ENCODE measurements at places on chromosomes 11 and 22.

- no peak for DNase-seq
These were observed 455.8 kb upstream of the FAT3 start for GRCh38 chr11:91768783-91769182.

GRCh38 chr22:49198705-49199084 is 629.0 kb downstream of the BRD1 start:
- DNase-seq: no peak

DNA sequence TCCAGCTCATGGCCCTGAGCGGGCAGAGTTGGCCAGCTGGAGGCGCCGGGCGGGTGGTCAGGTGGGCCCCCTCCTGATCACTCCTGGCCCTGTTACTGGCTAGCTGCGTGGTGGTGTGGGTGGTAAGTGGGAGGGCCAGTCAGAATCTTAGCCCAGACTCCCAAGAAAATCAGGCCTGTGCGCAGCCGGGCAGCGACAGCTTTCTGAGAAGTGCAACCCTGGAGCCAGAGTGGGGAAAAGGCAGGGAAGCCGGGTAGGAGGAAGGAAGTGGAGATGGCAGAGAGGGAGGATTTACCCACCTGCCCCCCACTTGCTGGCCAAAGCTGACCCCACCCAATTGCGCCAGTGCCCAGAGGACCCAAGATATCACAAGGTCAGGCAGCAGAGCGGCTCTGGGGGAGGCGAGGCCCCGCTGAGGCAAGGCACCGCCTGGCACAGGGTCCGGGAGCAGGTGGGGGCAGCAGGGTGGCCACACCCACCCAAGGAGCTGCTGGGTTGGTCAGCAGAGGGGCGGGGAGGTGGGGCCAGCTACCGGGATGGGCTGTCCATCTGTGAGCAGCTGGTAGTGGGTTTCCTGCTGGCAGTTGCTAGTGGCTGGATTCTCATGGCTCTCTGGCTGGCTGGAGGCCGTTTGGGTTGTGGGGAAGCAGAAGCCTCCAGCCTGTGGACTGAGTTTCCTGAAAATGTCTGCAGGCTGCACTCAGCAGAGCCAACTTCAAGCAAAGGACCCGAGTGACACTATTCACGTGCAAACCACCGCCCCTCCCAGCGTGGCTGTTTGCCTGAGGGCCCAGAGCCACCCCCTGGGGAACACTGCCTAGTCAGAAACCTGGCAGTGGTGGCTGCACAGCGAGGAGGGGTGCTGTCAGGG is 196.4 kb downstream of the IGLL1 start:
- DNase-seq: no peak

DNA sequence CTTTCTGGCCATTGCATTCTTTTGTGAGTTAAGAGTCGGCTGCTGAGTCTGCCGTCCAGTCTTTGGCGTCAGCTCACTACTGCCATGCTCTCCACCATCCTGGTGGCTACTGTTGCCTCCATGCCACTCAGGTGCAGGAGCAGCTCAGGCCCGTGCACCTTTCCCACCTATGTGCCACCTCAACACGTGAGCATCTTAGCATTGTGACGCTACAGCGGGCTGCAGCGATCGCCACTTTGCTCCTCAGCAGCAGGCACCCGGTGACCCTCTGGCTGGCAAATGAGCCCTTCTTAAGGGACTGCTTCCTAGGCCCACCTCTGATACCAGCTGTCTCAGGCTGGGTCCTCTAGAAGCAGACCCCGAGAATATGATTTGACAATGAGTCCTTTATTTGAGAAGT is 11.5 kb upstream of the KMT5B start:
- DNase-seq: no peak

DNA sequence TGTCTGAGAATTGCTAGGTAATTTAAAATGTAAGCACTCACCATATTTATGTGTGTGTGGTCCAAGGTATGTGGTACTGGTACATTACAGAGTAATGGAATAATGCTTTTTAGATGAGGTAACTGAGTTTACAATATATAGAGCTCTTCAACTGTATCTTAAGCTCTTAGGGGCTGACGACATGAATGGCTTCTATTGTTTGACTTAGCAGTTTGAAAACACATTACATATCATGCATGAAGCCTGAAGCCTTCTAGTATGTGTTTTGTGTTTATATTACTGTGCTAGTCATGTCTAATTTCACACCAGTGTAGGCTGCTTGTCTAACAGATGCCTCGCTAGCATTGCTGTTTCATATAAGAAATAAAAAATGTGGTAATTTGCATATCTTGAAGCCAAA is 37.2 kb downstream of the GAS2 start:
- no peak for DNase-seq

GRCh38 chr22:32623943-32624342 is 149.3 kb downstream of the FBXO7 start:
- no peak for DNase-seq

DNA sequence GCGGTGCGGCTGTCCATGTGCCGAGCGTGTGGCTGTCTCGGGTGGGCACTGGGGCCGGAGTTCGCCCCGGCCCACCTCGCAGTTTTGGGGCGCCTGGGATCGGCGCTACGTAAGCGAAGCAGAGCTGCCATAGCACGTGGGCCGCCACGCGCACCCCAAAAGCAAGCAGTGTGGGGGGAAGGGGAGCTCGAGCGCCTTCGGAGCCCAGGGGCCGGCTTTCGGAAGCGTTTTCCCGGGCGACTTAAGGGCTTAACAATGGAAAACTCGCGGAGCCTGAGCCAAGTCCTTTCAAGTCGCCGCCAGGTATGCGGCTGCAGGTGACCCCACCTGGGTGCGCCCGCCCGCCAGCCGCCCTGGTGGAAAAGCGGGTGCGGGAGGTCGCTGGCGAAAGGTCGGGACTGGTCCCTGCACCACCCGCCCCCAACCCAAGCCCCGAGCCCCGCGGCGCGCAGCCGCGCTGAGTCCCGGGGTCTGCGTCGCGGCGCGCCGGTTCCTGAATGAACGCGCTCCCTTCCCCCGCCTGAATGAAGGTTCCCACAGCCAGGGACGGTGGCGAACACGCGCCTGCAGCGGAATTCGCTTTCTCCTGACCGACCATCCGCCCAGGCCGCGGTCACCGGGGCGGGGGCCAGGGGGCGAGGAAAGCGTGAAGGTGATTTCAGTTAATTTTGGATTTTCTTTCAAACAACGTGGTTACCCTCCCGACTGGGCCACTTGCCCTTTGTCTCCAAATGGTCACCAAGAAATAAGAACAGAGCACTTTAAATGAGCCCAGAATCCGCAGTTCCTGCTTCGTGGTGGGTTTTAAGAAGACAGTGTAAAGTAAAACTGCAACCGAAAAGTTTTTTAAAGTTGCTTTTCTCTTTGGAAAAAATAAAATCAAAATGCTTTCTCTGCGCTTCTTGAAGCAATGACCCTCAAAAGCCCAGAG is 2.8 kb upstream of the CCND1 start:
- DNase-seq: no peak

DNA sequence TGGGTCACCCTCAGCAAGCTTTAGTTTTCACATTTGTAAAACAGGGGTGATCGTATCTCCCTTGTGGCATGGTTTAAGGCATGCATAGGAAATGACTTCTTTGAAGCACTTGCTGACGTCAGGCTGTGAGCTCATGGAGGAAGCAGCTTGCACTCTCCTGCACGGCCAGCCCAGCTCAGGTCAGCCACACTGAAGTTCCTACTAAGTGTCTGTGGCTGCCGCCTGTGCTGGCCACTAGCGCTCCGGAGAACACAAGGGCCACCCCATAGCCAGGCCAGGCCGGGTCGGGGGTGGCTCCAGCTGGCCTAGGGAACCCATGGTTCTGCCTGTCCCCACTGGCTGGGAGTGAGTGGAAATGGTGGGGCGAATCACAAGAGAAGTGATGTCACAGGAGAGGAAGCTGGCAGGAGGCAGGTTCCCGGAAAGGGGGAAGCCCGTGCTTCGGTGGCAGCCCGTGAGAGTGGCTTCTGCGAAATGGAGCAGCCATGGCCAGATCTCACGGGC is 28.2 kb downstream of the KCTD17 start:
- DNase-seq: no peak

DNA sequence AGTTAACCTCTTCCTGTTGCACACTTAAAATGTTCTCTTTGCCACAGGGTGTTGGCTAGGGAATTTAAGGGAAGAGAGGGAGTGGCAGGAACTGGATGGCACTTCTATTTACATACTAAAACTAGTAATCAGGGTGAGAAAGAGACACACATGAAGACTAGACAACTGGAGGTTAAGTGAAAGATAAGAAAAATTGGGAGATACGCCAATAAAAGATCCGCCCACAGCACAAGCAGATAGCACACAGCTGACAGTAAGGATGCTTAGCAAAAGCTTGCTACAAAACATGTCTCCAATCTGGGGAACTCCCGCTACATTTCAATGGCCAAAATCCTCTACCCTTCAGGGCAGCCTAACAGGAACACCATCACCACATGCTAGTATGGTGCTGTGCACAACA is 12.8 kb downstream of the CPSF7 start:
- DNase-seq: no peak

- no peak for DNase-seq
These were observed 67.0 kb downstream of the WNT11 start for GRCh38 chr11:76139314-76139713.

GRCh38 chr11:118908901-118909618 is 16.7 kb downstream of the BCL9L start:
- DNase-seq: no peak

GRCh38 chr22:37420686-37421467 is 6.4 kb downstream of the ELFN2 start:
- no peak for DNase-seq

- peak; percentile 42 for DNase-seq
These were observed 119.9 kb upstream of the TMEM45B start for GRCh38 chr11:129695571-129696308.

- no peak for DNase-seq
These were observed 12.4 kb downstream of the UCP2 start for GRCh38 chr11:73969991-73970800.

DNA sequence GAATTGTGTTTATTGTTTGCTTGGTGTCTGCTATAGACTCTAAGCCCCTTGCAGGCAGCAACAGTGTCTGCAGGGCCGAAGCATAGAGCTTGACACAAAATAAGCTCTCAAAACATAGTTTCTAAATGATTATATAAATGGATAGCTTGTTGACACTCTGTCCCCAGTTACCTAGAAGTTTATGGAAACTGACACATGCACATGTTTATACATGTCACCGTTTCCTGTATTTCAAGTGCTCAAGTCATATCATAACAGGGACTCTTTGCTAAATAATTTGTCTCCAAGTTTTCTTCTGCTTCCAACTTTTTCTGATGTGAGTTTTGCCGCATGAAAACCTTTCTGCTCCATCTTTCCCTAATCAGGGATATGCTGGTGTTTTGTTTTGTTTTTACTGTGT is 3.7 kb upstream of the OR6X1 start:
- no peak for DNase-seq

- no peak for DNase-seq
These were observed 501.9 kb downstream of the CNTN5 start for GRCh38 chr11:99522467-99523173.

- no peak for DNase-seq
These were observed 836 bp upstream of the RSPH14 start for GRCh38 chr22:23142546-23143105.

- no peak for DNase-seq
These were observed 226.0 kb downstream of the MIAT start for GRCh38 chr22:26883393-26883792.

- DNase-seq: no peak
These were observed 15.1 kb downstream of the IFT27 start for GRCh38 chr22:36760786-36761185.

DNA sequence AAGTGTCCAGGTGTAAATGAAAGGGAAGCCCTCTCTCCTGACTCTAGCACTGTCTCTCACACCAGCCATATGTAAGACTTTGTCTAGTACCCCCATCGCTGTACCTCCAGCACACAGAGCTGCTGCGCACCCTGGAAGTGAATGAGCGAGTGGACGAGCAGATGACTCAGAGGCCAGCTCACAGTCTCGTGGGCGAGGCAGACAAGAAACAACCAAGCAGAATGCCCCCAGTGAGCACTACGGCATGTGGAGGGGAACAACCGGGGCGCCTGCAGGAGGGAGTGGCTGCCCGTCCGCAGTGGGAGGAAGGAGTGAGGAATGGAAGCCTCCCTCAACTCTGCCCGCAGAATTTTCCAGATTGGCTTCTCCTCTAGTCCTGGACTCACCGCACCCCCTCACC is 46.4 kb downstream of the MCM5 start:
- no peak for DNase-seq

GRCh38 chr22:17171153-17172028 is 12.3 kb upstream of the HDHD5 start:
- peak; percentile 79 for DNase-seq

DNA sequence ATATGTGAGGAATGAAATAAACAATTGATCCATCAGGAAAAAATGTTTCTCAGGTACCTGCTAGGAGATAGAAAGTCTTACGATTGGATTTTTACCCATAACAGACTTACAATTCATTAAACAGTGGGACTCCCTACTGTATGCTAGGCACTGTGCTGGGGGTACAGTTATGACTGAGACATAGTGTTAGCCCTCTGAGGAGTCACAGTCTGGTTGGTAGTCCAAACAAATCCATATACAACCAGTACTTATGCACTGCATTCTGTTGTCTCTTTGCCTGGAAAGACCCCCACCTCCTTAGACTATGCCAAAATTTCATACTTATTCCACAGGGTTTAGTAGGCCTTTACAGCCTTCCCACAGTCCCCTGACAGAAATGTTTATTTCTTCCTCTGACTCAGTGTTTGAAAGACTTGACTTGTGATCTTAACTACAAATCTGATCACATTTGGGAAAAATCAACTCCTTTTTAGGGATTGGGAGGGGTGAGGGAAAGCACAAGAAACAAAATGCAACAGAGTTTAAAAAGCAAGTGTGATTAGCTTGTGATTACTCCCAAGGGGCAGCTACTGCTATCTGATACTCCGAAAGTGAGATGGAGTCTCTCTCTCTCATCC is 69.4 kb upstream of the HORMAD2 start:
- no peak for DNase-seq

DNA sequence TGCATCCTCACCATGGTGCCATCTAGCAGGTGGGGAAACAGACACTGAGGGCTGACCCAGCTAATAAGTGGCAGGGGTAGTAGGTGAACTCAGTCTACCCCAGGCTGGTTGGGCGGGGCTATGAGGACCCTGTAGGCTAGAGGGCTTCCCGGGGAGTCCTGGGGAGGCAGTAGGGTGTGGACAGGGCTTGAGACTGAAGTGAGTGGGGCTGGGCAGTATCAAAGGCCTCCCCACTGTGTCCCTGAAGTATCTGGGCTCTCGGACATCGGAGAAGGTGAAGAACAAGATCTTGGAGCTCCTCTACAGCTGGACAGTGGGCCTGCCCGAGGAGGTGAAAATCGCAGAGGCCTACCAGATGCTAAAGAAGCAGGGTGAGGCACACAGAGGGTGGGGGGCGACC is 11.4 kb downstream of the GGA1 start:
- no peak for DNase-seq

GRCh38 chr11:34653031-34653430 is 32.1 kb downstream of the EHF start:
- no peak for DNase-seq

- no peak for DNase-seq
These were observed 296.7 kb upstream of the SYN3 start for GRCh38 chr22:33354928-33355327.

DNA sequence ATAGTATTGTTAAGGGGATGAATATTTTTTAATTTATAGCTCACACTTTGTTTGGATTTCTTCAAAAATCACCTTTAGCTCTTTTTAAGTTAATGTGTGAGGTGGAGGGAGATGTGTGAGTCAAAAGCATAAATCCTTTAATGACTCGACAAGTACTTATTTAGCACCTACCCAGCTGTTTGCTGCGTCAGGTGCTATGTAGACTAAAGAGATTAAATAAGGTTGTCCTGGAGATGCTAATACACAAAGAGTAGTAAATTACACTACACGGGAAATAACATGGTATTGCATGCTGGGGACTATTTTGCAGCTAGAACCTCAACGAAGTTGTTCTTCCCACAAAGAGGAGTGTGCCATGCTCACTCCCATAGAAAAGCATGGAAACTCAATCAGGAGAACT is 583.3 kb upstream of the TENM4 start:
- DNase-seq: no peak
